Left lung (tissue), 14 donors: ENCODE measurements at places on chromosomes 6 and 20. TPM values are rescaled to one million over a fixed set of nuclear protein-coding genes. Genes with fewer than 3 reads are reported as not detected.

GRCh38 chr6:79544299-79544927 lies 7.2 kb upstream of the LCA5 start:
- no peaks in the 10 kb centered on the region for H3K36me3 ChIP-seq
- peak overlapping the region; percentile 20 for H3K27ac ChIP-seq
- H3K27me3 ChIP-seq, result no peaks in the 10 kb centered on the region
- peaks cover 13% of the 10 kb centered on the region for H3K4me1 ChIP-seq

Gene OPN5
- total RNA-seq, result not detected

GRCh38 chr20:21559305-21559704 lies 45.4 kb upstream of the NKX2-2 start:
- no peaks in the 10 kb centered on the region for H3K27me3 ChIP-seq
- no peak overlapping the region for H3K27ac ChIP-seq
- no peaks in the 10 kb centered on the region for H3K36me3 ChIP-seq
- no peak for DNase-seq
- no peaks in the 10 kb centered on the region for H3K4me1 ChIP-seq
- no peak overlapping the region for H3K4me3 ChIP-seq

Gene STMND1
- not detected for total RNA-seq

GRCh38 chr6:159151266-159151855 lies 17.8 kb upstream of the FNDC1 start:
- peak; percentile 66 for DNase-seq
- no peaks in the 10 kb centered on the region for H3K27me3 ChIP-seq
- H3K27ac ChIP-seq, result no peak overlapping the region
- no peaks in the 10 kb centered on the region for H3K4me1 ChIP-seq

Gene FERMT1
- 5.3 TPM for total RNA-seq

Gene SGK2
- 1.1 TPM for total RNA-seq

GRCh38 chr20:45860560-45861220 lies 3.3 kb downstream of the ZSWIM3 start:
- H3K4me3 ChIP-seq, result no peak overlapping the region
- no peak overlapping the region for H3K27ac ChIP-seq
- H3K27me3 ChIP-seq, result no peaks in the 10 kb centered on the region
- H3K4me1 ChIP-seq, result peaks cover 17% of the 10 kb centered on the region

Gene PPP1R3G
- total RNA-seq, result 0.17 TPM

Gene CDH26
- total RNA-seq, result 7.3 TPM

- DNase-seq, result peak; percentile 65
- H3K27ac ChIP-seq, result peak overlapping the region; percentile 48
- no peaks in the 10 kb centered on the region for H3K27me3 ChIP-seq
- H3K4me3 ChIP-seq, result no peak overlapping the region
- H3K4me1 ChIP-seq, result peaks cover 1% of the 10 kb centered on the region
Observed at GRCh38 chr6:12348530-12349511, 58.7 kb downstream of the EDN1 start.

Gene LRRN4
- 26.0 TPM for total RNA-seq

DNA sequence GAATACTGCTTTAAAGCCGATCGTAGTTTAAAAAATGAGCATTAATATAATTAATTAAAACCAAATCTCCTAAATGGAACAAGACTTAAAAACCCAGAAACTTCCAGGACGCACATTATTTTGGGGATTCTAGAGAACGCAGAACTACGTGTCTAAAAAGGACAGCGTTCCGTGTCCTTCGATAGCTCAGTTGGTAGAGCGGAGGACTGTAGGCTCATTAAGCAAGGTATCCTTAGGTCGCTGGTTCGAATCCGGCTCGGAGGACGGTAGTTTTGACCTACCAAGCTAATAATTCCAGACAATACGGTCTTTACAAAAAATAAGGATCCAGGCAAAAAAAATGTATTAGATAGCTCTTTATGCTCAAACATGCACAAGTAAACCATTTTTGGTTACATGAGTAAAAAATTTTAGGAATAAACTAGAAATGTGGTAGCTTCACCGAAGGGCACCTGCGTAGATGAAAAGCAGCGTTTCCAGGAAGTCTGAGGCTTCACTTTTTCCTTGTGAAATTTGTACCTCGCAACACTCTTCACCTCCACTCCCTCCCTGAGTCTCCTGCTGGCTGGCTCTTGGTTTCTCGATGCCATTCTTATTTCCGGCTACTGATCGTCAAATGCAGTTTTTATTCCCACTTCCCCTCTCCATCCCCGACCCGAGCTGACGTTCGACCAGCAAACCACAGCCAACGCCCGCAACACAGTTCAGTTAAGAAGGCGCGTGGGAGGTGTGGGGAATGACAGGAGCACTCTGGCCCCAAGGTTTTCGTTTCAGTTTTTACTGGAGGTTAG lies 19.6 kb upstream of the ABT1 start:
- no peaks in the 10 kb centered on the region for H3K4me1 ChIP-seq
- peak overlapping the region; percentile 34 for H3K4me3 ChIP-seq
- H3K36me3 ChIP-seq, result no peaks in the 10 kb centered on the region
- peak; percentile 67 for DNase-seq
- no peak overlapping the region for H3K27ac ChIP-seq
- H3K27me3 ChIP-seq, result peaks cover 45% of the 10 kb centered on the region

GRCh38 chr20:41057999-41058673 lies 29.5 kb downstream of the TOP1 start:
- no peak overlapping the region for H3K4me3 ChIP-seq
- H3K27me3 ChIP-seq, result no peaks in the 10 kb centered on the region
- DNase-seq, result no peak

DNA sequence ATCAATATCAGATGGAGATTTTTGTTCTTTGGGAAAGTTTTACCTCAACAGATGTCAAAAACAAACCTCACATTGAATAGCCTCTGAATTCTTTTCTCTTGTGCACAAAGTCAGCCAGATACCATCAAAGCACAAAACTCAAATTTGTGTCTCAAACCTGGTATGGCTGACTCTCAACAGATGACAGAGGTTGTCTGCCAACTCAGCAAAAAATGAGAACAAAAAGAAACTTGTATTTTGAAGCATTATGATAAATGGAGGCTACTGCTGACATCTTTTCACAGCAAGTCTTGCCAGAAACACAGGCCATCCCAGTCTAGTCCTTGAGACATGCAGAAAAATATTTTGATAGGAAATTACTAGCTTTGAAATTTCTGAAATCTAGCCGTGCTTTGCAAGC lies 79.8 kb downstream of the KIF16B start:
- H3K27me3 ChIP-seq, result no peaks in the 10 kb centered on the region
- no peak overlapping the region for H3K27ac ChIP-seq
- no peak overlapping the region for H3K4me3 ChIP-seq
- H3K36me3 ChIP-seq, result peaks cover 26% of the 10 kb centered on the region
- H3K4me1 ChIP-seq, result no peaks in the 10 kb centered on the region

DNA sequence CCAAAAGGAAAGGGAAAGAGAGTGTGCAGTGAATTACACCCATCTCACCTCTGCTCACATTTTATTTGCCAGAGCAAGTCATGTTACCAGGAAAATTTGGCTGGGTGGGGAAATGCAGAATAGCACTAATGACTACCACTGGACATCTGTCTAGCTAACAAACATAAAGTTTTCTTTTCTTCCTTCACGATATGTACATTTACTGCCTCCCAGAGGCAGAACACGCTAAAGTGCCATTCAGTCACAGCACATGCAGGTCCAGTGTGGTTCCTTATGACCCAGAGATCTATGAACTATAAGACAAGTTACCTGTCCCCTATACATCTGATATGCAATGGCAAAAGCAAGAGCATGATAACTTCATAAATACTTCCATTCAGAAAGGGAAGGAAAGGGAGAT lies 194.1 kb downstream of the OGFRL1 start:
- no peaks in the 10 kb centered on the region for H3K27me3 ChIP-seq
- no peak overlapping the region for H3K4me3 ChIP-seq
- H3K36me3 ChIP-seq, result no peaks in the 10 kb centered on the region
- H3K4me1 ChIP-seq, result peaks cover 21% of the 10 kb centered on the region
- H3K27ac ChIP-seq, result no peak overlapping the region

- no peaks in the 10 kb centered on the region for H3K36me3 ChIP-seq
- no peak overlapping the region for H3K27ac ChIP-seq
- H3K4me3 ChIP-seq, result no peak overlapping the region
- H3K27me3 ChIP-seq, result no peaks in the 10 kb centered on the region
Observed at GRCh38 chr20:8527998-8528723, 396.1 kb downstream of the PLCB1 start.

- no peaks in the 10 kb centered on the region for H3K36me3 ChIP-seq
- no peaks in the 10 kb centered on the region for H3K4me1 ChIP-seq
- H3K4me3 ChIP-seq, result no peak overlapping the region
- no peak for DNase-seq
Observed at GRCh38 chr6:91291071-91291470, 704.2 kb upstream of the MAP3K7 start.

- H3K36me3 ChIP-seq, result no peaks in the 10 kb centered on the region
- H3K4me1 ChIP-seq, result no peaks in the 10 kb centered on the region
- H3K27ac ChIP-seq, result no peak overlapping the region
- DNase-seq, result no peak
- H3K4me3 ChIP-seq, result no peak overlapping the region
- H3K27me3 ChIP-seq, result no peaks in the 10 kb centered on the region
Observed at GRCh38 chr6:143160015-143160414, 99.3 kb downstream of the AIG1 start.

Gene C6orf118
- total RNA-seq, result not detected

Gene MRPS18B
- total RNA-seq, result 36.6 TPM

DNA sequence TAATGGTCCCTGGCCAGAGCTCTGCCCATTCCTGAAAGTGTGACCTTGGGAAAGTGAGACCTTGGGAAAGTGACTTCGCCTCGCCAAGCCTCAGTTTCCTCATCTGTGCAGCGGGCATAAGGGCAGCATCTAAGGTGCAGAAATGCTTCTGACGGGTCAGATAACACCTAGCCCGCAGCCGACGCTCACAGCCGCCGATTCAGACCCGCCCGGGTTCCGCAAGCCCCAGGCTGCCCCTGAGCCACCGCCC lies 486 bp downstream of the FKBP1A start:
- H3K36me3 ChIP-seq, result no peaks in the 10 kb centered on the region
- DNase-seq, result no peak
- peaks cover 18% of the 10 kb centered on the region for H3K4me1 ChIP-seq
- peak overlapping the region; percentile 89 for H3K27ac ChIP-seq
- H3K27me3 ChIP-seq, result peaks cover 7% of the 10 kb centered on the region

DNA sequence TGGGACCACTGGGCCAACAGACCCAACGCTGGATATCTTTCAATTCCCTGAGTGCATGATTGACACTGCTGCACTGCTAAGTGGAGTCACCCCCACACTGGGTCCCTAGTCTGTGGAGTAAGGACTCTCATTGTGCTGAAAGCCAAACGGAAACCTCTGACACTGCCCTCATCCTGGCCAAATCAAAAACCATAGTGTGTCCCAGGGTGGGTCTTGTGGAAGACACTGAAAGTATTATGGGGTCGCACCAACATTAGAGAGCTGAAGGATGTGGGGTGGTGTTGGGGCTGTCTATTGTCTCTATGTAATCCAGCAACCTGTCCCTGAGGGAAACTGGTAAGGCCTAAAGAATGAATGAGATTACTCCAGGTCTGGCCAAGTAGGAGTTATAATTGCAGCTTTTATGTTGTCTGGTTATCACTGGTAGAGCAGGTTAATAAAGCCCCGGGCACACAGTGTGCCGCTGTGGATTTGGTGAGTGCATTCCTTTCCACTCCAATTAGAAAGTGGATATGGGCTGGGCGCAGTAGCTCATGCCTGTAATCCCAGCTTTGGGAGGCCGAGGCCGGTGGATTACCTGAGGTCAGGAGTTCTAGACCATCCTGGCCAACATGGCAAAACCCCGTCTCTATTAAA lies 57.9 kb downstream of the HLA-A start:
- H3K4me3 ChIP-seq, result no peak overlapping the region
- no peak overlapping the region for H3K27ac ChIP-seq
- H3K27me3 ChIP-seq, result no peaks in the 10 kb centered on the region
- no peaks in the 10 kb centered on the region for H3K4me1 ChIP-seq
- no peaks in the 10 kb centered on the region for H3K36me3 ChIP-seq
- DNase-seq, result no peak

- peaks cover 17% of the 10 kb centered on the region for H3K4me1 ChIP-seq
- no peaks in the 10 kb centered on the region for H3K36me3 ChIP-seq
- no peak overlapping the region for H3K4me3 ChIP-seq
- no peaks in the 10 kb centered on the region for H3K27me3 ChIP-seq
Observed at GRCh38 chr6:3343089-3343883, 84.5 kb downstream of the PSMG4 start.

Gene VSTM2L
- 30.1 TPM for total RNA-seq

GRCh38 chr20:4014031-4014474 lies 1.3 kb downstream of the RNF24 start:
- H3K27ac ChIP-seq, result peak overlapping the region; percentile 93
- peak overlapping the region; percentile 92 for H3K4me3 ChIP-seq
- H3K27me3 ChIP-seq, result no peaks in the 10 kb centered on the region
- H3K36me3 ChIP-seq, result peaks cover 5% of the 10 kb centered on the region
- no peak for DNase-seq
- H3K4me1 ChIP-seq, result peaks cover 14% of the 10 kb centered on the region

GRCh38 chr6:36650848-36651478 lies 27.6 kb upstream of the CDKN1A start:
- H3K36me3 ChIP-seq, result no peaks in the 10 kb centered on the region
- H3K27me3 ChIP-seq, result no peaks in the 10 kb centered on the region
- H3K4me3 ChIP-seq, result no peak overlapping the region
- H3K4me1 ChIP-seq, result no peaks in the 10 kb centered on the region

GRCh38 chr6:82840571-82840970 lies 225.1 kb downstream of the UBE3D start:
- DNase-seq, result no peak
- H3K27me3 ChIP-seq, result no peaks in the 10 kb centered on the region
- H3K4me3 ChIP-seq, result no peak overlapping the region
- H3K4me1 ChIP-seq, result no peaks in the 10 kb centered on the region
- H3K27ac ChIP-seq, result no peak overlapping the region
- H3K36me3 ChIP-seq, result no peaks in the 10 kb centered on the region

- H3K27ac ChIP-seq, result no peak overlapping the region
- no peak overlapping the region for H3K4me3 ChIP-seq
- H3K27me3 ChIP-seq, result no peaks in the 10 kb centered on the region
- no peaks in the 10 kb centered on the region for H3K36me3 ChIP-seq
- H3K4me1 ChIP-seq, result no peaks in the 10 kb centered on the region
- DNase-seq, result no peak
Observed at GRCh38 chr6:42339991-42340401, 111.7 kb downstream of the TRERF1 start.

Gene SYNDIG1
- total RNA-seq, result 2.0 TPM

DNA sequence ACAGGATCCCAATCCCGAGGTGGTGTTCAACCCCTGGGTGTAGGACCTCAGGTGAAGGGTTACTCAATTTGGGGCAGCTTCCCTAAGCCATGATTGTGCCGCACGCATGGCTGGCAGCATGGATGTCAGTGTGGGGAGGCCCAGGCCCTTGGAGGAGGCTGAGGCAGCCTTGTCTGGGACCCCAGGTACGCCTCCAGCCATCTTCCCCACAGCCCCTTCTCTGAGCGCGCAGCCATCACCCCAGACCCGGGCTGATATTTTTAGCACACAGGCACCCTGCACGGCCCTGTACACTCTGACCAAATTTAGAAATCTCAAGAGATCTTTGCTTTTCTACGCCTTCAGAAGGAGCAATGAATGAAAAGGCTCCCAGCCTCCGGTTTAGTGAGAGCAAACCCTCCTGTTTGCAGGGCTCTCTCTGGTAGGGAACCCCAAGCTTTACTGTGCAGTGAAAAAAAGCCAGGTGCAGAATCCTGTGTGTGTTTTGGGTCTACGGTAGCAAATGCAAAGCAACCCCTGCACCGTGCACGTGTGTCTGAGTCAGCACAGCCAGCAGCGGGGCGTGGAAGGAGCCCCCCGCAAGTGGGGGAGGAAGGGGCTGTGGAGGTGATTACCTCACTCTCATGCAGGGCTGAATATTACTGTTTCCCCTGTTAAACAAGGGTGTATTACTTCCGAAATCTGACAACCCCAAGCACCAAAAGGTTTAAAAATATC lies 44.3 kb downstream of the CTCFL start:
- no peak overlapping the region for H3K27ac ChIP-seq
- no peak for DNase-seq
- peaks cover 27% of the 10 kb centered on the region for H3K27me3 ChIP-seq

GRCh38 chr6:23213651-23214050 lies 644.3 kb downstream of the HDGFL1 start:
- H3K27ac ChIP-seq, result no peak overlapping the region
- no peaks in the 10 kb centered on the region for H3K27me3 ChIP-seq
- no peaks in the 10 kb centered on the region for H3K4me1 ChIP-seq
- DNase-seq, result no peak
- H3K4me3 ChIP-seq, result no peak overlapping the region
